Activated T-helper 2 cell treated with anti-CD3 and anti-CD28 coated beads, Interferon-gamma antibody, Interleukin-2, Interleukin-4, amounts not matched to agents 10 μg/mL and 5 μg/mL and 100 μg/mL, durations not matched to agents 14 hours and 24 hours and 36 hours (primary cell): ENCODE measurements at places on chromosomes 3 and 15. TPM values are rescaled to one million over a fixed set of nuclear protein-coding genes. Genes with fewer than 3 reads are reported as not detected.
A peak's percentile ranks its signal among the peaks of the same experiment; 100 is the strongest.

DNA sequence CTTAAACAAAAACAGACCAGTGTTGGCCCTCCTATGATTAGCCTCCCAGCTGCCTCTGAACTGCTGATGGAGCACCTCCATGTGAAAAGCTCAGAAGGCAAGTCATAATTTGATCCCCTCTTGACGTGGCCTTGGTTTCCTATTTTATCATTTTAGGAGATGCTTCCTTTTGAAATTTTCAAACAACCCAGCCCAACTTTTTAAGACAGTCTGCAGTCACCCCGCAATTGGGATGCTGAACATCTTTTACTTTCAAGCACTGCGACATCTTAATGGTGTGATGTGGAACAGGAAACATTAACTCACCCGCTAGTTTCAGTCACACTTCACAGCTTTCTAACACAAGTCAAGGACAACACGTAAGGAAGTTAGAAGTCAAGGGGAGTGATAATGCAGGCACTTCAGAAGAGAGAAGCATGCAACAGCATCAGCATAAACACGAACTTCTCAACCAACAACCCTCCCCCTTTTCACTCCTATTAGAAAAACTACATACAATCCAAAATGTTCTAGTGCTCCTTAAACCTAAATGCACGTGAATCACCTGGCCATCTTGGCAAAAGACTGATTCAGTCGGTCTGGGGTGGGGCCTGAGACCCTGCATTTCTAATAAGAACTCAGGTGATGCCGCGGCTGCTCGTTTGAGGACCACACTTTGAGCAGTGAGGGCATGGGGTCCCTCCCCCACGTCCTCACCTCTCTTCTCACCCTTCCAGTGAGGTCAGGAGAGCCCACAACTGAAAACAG lies 161.5 kb downstream of the FOXP1 start:
- peak; percentile 38 for DNase-seq
- peaks cover 34% of the 10 kb centered on the region for H3K36me3 ChIP-seq
- H3K27me3 ChIP-seq: no peaks in the 10 kb centered on the region
- peak overlapping the region; percentile 83 for H3K27ac ChIP-seq
- peak overlapping the region; percentile 23 for H3K4me3 ChIP-seq

GRCh38 chr15:68784206-68784605 lies 36.5 kb downstream of the ANP32A start:
- H3K27me3 ChIP-seq: no peaks in the 10 kb centered on the region
- H3K36me3 ChIP-seq: peaks cover 75% of the 10 kb centered on the region
- H3K4me3 ChIP-seq: no peak overlapping the region

GRCh38 chr15:70142322-70143191 lies 44.8 kb upstream of the TLE3 start:
- no peak for DNase-seq
- peaks cover 68% of the 10 kb centered on the region for H3K27me3 ChIP-seq
- no peak overlapping the region for H3K4me3 ChIP-seq
- H3K27ac ChIP-seq: peak overlapping the region; percentile 35
- H3K4me1 ChIP-seq: peaks cover 34% of the 10 kb centered on the region
- H3K36me3 ChIP-seq: no peaks in the 10 kb centered on the region

GRCh38 chr15:59160880-59161593 lies 45.6 kb upstream of the LDHAL6B start:
- peaks cover 35% of the 10 kb centered on the region for H3K36me3 ChIP-seq
- H3K27me3 ChIP-seq: no peaks in the 10 kb centered on the region
- no peak overlapping the region for H3K4me3 ChIP-seq
- DNase-seq: peak; percentile 22
- H3K4me1 ChIP-seq: peaks cover 4% of the 10 kb centered on the region

FBXO22 gene
- total RNA-seq: 47.0 and 48.0 TPM in 2 replicates

GLDN gene
- total RNA-seq: 0.34 and 0.62 TPM in 2 replicates

STAC gene
- not detected in 2 replicates for total RNA-seq

GRCh38 chr3:157543501-157544035 lies 40.4 kb upstream of the VEPH1 start:
- no peak for DNase-seq
- H3K36me3 ChIP-seq: no peaks in the 10 kb centered on the region
- H3K4me3 ChIP-seq: no peak overlapping the region
- H3K27me3 ChIP-seq: peaks cover 35% of the 10 kb centered on the region

DNA sequence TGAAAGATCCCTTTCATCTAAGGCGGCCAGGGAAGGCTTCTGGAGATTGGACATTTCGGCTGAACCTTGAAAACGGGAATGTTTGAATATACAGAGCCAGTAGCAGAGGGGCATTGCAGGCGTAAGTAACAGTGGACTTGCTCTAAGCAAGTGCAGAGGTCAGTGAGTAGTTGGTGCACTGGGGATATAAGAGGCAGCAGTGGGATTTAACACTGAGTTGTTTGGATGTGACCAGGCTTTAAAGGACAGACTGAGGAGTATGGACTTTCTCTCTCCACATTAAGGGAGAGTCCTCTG lies 1.3 kb downstream of the ARNT2 start:
- H3K36me3 ChIP-seq: no peaks in the 10 kb centered on the region
- peaks cover 64% of the 10 kb centered on the region for H3K27me3 ChIP-seq
- no peak overlapping the region for H3K4me3 ChIP-seq
- H3K27ac ChIP-seq: no peak overlapping the region
- no peak for DNase-seq
- peaks cover 3% of the 10 kb centered on the region for H3K4me1 ChIP-seq

ANKUB1 gene
- total RNA-seq: not detected in 2 replicates

- H3K36me3 ChIP-seq: no peaks in the 10 kb centered on the region
- H3K27me3 ChIP-seq: peaks cover 6% of the 10 kb centered on the region
- DNase-seq: no peak
Measured at GRCh38 chr15:88992216-88992615, 79.0 kb upstream of the MFGE8 start.

- no peak for DNase-seq
- no peaks in the 10 kb centered on the region for H3K36me3 ChIP-seq
- H3K4me3 ChIP-seq: no peak overlapping the region
- H3K27me3 ChIP-seq: no peaks in the 10 kb centered on the region
Measured at GRCh38 chr3:13159890-13160289, 86.7 kb upstream of the IQSEC1 start.

SLC28A1 gene
- total RNA-seq: not detected in 2 replicates

- DNase-seq: no peak
- peaks cover 2% of the 10 kb centered on the region for H3K4me1 ChIP-seq
- H3K27ac ChIP-seq: no peak overlapping the region
Measured at GRCh38 chr3:190436331-190436730, 13.4 kb downstream of the TMEM207 start.

- H3K4me3 ChIP-seq: no peak overlapping the region
- H3K36me3 ChIP-seq: no peaks in the 10 kb centered on the region
- no peak for DNase-seq
- H3K27ac ChIP-seq: no peak overlapping the region
Measured at GRCh38 chr3:149489060-149489690, 14.7 kb downstream of the TM4SF4 start.

DNA sequence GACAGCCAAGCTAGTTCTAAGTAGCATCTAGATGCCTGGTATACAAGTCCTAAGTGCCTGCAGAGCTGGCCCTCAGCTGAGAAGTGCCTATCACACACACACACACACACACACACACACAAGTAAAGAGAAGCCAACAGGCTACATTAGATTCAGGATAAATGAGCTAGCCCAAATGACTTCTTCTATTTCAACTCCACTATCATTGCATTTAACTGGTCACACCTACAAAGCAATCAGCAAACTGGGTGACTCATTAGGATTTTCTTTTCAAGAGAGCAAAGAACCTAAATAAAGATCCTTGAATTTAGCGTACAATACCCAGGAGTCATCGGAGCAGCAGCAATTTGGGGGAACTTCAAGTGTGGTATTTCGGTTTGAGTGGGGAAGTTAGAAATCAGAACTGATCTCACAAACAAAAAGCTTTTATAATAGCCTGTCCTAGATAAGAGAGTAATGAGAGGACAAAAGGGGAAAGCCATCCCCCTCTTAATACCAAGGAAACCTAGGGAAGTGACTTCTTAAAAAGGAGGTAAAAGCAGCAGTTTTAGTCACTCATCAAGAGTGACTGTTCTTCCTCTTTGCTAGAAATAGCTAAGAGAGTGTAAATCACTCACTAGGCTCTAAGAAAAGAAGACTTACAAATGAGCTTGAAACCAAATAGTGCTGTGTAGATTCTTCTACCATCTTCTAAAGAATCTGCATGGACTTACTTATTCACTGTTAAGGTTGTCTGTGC lies 112.7 kb downstream of the TNIK start:
- no peaks in the 10 kb centered on the region for H3K27me3 ChIP-seq
- H3K4me1 ChIP-seq: peaks cover 43% of the 10 kb centered on the region
- DNase-seq: no peak
- peak overlapping the region; percentile 36 for H3K27ac ChIP-seq
- H3K4me3 ChIP-seq: no peak overlapping the region
- peaks cover 46% of the 10 kb centered on the region for H3K36me3 ChIP-seq

DNA sequence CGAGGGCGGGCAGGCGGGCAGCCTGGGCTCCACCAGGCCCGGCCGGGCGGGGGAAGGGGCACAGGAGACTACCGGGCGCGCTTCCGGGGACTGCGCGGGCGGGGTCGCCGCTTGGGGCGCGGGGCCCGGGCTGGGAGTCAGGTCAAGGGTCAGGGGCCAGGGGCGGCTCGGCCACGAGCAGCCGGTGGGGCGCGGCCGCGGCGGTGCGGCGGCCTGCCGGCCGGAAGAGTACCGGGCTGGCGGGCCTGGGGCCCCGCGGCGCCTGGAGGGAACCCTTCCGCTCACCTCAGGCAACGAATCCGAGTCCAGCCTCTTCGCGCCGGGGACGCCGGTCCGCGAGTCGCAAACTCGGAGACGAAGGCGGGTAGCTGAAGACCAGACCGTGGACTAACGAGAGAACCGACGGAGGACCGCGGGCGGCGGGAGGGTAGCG lies 225 bp downstream of the RHOA start:
- H3K36me3 ChIP-seq: peaks cover 44% of the 10 kb centered on the region
- DNase-seq: peak; percentile 55

- H3K4me3 ChIP-seq: no peak overlapping the region
- H3K36me3 ChIP-seq: no peaks in the 10 kb centered on the region
- H3K27ac ChIP-seq: no peak overlapping the region
- no peak for DNase-seq
- H3K27me3 ChIP-seq: no peaks in the 10 kb centered on the region
- peaks cover 10% of the 10 kb centered on the region for H3K4me1 ChIP-seq
Measured at GRCh38 chr15:64026591-64026990, 19.7 kb downstream of the DAPK2 start.

GRCh38 chr15:83062768-83063180 lies 4.3 kb downstream of the BTBD1 start:
- DNase-seq: no peak
- no peak overlapping the region for H3K27ac ChIP-seq
- H3K4me3 ChIP-seq: no peak overlapping the region

- H3K27ac ChIP-seq: no peak overlapping the region
- H3K4me3 ChIP-seq: no peak overlapping the region
- H3K36me3 ChIP-seq: no peaks in the 10 kb centered on the region
- H3K27me3 ChIP-seq: no peaks in the 10 kb centered on the region
- DNase-seq: no peak
Measured at GRCh38 chr15:58243070-58243469, 104.9 kb downstream of the AQP9 start.

SLC24A5 gene
- total RNA-seq: not detected in 2 replicates

GRCh38 chr15:85475711-85476110 lies 95.3 kb downstream of the AKAP13 start:
- H3K27ac ChIP-seq: no peak overlapping the region
- no peaks in the 10 kb centered on the region for H3K27me3 ChIP-seq
- H3K36me3 ChIP-seq: no peaks in the 10 kb centered on the region
- peaks cover 41% of the 10 kb centered on the region for H3K4me1 ChIP-seq
- H3K4me3 ChIP-seq: no peak overlapping the region

P2RY13 gene
- total RNA-seq: not detected in 2 replicates

DNA sequence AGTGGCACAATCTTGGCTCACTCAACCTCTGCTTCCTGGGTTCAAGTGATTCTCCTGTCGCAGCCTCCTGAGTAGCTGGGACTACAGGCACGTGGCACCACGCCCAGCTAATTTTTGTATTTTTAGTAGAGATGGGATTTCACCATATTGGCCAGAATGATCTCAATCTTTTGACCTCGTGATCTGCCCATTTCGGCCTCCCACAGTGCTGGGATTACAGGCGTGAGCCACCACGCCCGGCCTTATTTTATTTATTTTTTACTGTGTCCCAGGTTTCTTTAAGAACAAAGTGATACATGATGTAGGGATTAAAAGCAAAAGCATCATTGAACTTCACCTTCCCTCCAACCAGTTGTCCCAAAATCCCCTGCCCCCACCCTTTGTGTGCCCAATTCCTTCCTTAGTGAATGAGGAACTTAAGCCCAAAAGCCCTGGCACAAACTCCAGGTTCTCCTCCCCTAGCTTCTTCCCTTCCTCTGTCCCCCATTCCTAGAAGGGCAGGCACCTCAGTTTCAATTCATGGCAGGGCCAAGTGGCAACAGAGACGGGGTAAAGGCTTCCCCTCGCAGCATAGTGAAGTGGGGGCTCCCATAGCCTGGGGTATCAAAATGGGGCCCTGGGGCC lies 23.7 kb upstream of the RPN1 start:
- H3K4me3 ChIP-seq: peak overlapping the region; percentile 14
- peak overlapping the region; percentile 36 for H3K27ac ChIP-seq
- no peak for DNase-seq
- peaks cover 2% of the 10 kb centered on the region for H3K36me3 ChIP-seq
- H3K4me1 ChIP-seq: peaks cover 16% of the 10 kb centered on the region
- H3K27me3 ChIP-seq: peaks cover 4% of the 10 kb centered on the region

RFT1 gene
- 36.4 and 38.8 TPM in 2 replicates for total RNA-seq
